ENCODE measurements at places on chromosomes 5 and 9.

- no peak for DNase-seq
These were observed 44.6 kb upstream of the BASP1 start for GRCh38 chr5:17172791-17173190.

- DNase-seq: no peak
These were observed 413.4 kb upstream of the SLC30A5 start for GRCh38 chr5:68680366-68680765.

- DNase-seq: no peak
These were observed 105.6 kb upstream of the DAPK1 start for GRCh38 chr9:87392086-87392485.

GRCh38 chr5:149500922-149501582 is 50.2 kb downstream of the CSNK1A1 start:
- no peak for DNase-seq

DNA sequence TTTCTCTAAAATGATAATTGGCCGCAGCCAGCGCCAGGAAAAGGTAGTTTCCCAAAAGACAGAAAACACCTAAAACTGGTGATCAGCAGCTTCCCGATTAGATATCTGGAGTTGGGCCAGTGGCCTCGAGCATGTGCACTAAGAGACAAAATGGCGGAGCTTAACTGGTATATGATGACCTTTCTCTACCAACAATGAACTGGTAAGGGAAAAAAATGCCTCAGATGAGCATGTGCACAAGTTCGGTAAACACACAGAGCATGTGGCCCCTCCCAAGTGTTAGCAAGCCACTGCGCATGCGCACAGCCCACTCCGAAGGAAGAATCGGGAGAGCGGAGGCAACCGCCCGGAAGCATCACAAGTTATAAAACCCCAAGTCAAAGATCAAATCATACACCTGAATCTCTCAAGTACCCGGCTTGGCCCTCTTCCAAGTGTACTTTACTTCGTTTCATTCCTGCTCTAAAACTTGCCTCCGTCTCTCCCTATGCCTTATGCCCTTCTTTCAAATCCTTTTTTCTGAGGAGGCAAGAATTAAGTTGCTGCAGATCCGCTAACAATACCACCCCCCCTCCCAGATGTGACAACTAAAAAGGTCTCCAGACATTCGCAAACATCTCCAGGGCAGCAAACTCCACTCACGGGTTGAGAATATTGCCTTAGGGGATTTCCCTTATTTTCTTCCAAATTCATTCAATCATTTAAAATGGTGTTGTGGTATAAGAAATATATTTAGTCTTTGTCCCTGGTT is 15.0 kb upstream of the PTBP3 start:
- peak; percentile 53 for DNase-seq

- no peak for DNase-seq
These were observed 37.7 kb downstream of the ASS1 start for GRCh38 chr9:130482463-130482862.

DNA sequence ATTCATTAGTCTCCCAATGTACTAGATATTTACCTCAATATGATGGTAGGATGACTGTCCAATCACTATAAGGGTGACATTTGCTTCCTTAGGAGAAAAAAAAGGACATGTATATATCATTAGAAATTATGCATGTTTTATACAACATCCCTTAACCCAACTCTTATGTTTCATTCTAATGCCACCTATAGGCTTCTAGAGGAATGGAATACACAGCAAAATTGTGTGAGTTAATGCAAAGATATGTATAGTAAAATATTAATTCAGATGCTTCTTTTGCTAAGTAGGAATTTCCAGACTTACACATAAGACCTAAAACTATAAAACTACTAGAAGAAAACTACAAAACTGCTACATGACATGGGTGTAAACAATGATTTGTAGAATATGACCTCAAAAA is 3.5 kb downstream of the PRXL2C start:
- DNase-seq: peak; percentile 10

DNA sequence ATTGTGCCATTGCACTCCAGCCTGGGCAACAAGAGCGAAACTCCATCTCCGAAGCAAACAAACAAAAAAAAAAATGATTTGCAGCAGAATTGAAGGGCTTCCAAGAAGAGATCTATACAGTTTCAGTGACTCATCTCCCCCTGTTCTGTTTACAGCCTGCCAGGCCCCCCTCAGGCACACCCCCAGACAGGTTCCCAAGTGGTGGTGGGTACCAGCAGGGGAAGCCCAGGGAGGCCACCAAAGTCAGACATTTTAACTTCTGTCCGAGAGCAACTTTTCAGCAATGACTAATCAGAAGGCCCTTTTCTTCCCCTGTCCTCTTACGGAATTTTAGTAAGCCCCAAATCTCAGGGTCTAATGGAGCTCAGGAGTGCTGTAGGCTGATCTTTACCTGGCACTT is 98.7 kb downstream of the PAX5 start:
- DNase-seq: no peak

DNA sequence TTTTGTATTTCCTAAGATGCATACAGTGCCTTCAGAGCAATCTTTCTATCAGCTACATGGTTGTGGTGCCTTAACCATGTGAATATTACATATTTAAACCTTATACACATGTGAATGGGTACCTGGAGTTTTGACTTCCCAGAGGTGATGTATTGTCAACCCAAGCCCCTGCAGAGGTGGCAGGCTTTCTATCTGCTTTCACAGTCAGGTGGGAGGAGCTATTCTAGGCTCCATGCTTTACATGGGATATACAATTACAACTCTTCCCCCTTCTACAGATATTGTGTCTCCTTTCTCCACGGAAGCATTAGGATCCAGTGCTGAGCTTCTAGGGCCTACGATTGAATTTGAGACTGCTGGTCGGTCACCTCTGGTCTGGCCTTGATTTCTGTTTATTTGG is 89.8 kb upstream of the TUT7 start:
- DNase-seq: no peak

GRCh38 chr9:69324549-69325401 is at the start of gene ENTREP1:
Gene ENTREP1, plus strand, starts transcription at chr9:69325215. Its CDS starts 95 bp downstream, at chr9:69325310.
- peak; percentile 70 for DNase-seq

DNA sequence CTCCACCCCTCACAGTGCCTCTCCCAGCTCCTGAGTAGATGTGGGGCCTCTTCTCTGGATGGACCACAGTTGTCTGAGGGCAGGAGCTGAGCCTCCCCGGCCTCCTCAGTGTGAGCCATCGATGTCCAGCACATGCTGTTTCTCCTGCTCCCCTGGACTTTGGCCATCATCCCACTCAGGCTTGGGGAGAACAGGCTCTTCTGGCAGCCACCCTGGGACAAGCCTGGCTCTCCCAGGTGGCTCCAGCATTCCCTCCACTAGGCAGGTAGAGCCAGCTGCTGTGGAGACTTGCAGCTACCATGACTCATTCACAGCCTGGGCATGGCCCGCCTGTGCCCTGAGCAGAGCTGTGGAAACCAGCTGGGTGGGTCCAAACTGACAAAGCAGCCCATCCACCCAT is 77.0 kb downstream of the CSNK1A1 start:
- no peak for DNase-seq

GRCh38 chr5:14464096-14464495 is 117.5 kb upstream of the OTULINL start:
- no peak for DNase-seq

DNA sequence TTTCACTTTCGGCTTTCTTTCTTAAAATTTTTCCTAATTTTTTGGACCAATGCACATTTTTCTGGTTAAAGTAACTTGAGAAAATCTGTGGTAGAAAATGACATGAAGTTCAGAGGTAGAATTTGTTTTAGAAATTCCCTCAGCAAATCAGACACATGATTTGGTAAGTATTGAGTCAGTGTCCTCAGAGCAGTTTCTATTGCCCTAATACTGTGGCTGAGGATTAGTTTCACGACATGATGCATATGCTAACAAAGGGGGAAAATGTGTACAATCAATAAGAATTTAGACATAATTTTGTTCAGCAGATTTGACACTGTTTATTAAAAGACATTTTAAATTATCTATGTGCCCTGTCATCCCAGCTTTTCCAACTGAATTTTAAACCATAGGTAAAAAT is 56.2 kb upstream of the GCNT4 start:
- DNase-seq: no peak

- DNase-seq: no peak
These were observed 75.6 kb upstream of the PCA3 start for GRCh38 chr9:76688471-76689238.

GRCh38 chr5:89712134-89712700 is 697.3 kb downstream of the CETN3 start:
- no peak for DNase-seq

- no peak for DNase-seq
These were observed 102.5 kb downstream of the SPRY4 start for GRCh38 chr5:142222225-142222865.

DNA sequence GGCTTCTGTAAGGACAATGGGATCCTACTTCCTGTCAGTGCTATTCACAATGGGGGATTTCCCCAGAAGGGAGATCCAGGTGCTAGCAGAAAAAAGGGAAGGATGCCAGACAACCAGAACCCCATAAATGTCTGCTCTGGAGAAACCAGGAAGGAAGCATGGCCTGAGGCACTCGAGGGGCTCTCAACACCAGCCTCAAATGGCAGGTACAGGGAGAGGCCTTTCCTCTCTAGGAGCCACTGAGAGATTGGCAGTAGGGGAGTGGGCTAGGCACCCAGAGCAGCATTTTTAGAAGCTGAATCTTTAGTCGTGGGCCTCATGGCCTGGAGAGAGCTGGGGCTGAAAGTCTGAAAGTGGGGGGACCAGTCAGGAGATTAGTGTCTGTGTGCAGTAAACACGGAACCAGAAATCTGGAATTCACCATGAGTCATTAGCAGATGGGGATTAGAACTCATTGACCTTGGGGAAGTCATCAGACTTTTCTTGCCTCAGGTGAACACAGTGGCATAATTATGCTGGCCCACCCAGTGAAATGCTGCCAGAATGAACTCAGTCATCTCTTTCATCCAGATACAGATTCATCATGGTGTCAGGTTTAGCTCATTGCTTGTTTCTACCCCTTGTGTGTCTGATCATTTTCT is 28.3 kb downstream of the ARHGEF28 start:
- no peak for DNase-seq

DNA sequence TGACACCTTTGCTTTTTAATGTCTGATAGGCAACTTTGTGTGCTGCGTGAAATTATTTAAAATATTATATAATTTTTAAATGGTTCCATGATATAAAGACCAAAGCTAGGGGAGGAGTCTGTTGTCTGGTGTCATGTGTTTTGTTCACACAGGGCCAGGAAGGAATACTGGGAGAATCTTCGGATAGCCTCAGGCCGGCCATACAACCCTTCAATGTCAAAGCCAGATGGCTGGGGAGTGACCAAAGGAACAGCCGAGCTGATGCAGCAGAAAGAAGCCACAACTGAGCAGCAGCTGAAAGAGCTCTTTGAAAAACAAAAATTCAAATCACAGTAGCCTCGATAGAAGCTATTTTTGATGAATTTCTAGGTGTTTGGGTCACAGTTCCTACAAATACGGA is 19.2 kb downstream of the BHMT start:
- no peak for DNase-seq

GRCh38 chr5:31585895-31586270 is 53.0 kb upstream of the PDZD2 start:
- no peak for DNase-seq

DNA sequence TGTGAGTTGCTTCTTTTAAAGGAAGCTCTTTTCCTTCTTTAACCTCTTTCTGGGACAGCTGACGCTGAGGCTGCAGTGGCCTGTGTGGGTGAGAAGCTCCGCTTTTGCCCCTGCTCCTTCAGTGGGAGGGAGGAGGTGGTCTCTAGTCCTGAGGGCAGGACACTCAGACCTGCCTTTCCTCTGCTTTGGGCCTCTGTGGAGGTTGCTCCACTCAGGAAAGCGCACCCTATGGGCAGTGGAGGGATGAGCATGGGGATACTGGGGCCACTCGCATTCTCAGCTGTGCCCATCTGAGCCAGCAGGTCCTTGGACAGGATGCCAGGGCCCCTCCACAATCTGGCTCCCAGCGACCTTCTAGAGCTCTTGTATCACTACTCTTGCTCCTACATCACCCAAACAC is 111.5 kb downstream of the NSG2 start:
- no peak for DNase-seq

DNA sequence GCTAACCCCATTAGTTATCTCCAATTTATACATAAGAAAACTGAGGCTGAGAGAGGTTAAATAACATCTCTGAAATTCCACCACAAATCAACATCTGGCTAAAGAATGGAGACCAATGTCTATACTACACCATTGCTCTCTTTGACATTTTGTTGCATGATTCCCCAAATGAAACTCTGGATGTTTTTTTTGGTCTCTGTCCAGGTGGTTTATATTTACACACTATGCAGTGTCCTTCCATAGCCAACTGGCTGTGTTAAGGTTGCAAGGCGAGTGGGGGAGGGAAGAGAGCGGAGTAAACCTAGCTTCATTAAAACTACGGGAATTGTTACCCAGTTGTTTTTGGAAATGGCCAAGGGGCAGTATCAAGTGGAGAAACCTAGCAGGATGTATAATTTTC is 67.2 kb downstream of the KIF4B start:
- no peak for DNase-seq

- DNase-seq: no peak
These were observed 32.8 kb downstream of the OR2K2 start for GRCh38 chr9:111297066-111297824.

DNA sequence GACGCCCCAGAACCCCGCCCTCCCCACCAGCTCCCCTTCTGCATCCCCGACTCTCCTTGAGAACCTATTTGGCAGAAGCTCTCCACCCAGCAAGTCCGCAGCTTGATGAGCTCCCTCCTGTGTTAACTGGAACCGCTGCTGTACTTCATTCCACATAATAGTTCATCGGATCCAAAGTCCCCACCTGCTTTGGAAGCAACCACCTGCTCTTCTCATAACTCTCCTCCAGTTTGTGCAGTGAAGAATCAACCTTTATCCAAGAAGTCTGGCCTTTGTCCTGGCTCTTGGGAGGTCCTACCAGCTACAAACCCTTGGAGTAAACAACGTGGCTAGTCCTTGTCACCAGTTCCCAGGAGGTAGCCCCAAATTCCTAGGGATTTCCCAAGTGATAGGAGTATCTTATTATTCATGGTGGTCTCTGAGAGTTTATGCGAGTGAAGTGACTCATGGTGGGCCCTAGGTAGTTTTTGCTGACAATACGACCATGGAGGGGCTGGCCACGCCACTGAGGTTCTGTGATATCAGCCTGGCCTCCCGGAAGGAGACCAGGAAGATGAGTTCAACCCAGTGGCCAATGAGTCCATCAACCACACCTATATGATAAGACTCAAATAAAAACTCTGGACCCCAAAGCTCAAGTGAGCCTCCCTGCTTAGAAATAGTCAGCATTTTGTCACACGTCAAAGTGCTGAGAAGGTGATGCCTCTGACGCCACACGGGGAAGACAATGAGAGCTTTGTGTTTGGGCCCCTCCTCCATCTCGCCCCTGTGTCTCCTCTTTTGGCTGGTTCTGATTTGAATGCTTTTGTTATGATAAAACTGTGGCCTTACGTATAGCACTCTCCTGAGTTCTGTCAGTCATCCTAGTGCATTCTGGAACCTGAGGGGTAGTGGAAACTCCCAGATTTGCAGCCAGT is 3.6 kb upstream of the IL4 start:
- DNase-seq: no peak

GRCh38 chr5:138700581-138701362 is 52.5 kb upstream of the CTNNA1 start:
- DNase-seq: no peak

- no peak for DNase-seq
These were observed 68.2 kb upstream of the RAD23B start for GRCh38 chr9:107214915-107215314.

- no peak for DNase-seq
These were observed 116.0 kb downstream of the VAV2 start for GRCh38 chr9:133876144-133876543.
